ENCODE measurements at places on chromosomes 7 and 10.

GRCh38 chr10:75283671-75284470 lies 48.1 kb upstream of the COMTD1 start:
- no peak for DNase-seq

GRCh38 chr10:44552726-44553125 lies 167.8 kb upstream of the CXCL12 start:
- no peak for DNase-seq

DNA sequence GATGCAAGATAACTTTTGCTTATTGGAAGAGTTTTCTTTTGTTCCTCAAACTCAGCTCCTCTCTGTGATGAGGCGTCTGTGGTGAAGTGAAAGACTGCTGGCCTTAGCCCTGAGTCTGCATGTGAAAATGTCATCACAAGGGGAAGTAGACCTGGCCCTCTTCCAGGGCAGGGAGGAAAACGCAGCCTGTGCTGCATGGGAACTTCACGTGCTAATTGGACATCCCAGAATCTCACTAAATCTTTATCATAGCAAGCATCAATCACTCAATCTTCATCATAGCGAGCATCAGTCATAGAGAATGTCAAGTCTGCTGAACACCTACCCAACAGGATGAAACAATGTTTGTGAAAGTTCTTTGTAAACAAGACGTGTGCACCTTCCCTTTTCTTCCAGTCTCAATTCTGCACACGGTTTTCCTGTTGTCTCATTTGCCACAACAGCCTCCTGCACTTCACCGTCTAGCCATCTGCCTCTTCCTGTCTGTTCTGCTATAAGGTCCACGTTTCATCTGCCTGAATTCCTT lies 314.6 kb downstream of the FRMD4A start:
- no peak for DNase-seq

DNA sequence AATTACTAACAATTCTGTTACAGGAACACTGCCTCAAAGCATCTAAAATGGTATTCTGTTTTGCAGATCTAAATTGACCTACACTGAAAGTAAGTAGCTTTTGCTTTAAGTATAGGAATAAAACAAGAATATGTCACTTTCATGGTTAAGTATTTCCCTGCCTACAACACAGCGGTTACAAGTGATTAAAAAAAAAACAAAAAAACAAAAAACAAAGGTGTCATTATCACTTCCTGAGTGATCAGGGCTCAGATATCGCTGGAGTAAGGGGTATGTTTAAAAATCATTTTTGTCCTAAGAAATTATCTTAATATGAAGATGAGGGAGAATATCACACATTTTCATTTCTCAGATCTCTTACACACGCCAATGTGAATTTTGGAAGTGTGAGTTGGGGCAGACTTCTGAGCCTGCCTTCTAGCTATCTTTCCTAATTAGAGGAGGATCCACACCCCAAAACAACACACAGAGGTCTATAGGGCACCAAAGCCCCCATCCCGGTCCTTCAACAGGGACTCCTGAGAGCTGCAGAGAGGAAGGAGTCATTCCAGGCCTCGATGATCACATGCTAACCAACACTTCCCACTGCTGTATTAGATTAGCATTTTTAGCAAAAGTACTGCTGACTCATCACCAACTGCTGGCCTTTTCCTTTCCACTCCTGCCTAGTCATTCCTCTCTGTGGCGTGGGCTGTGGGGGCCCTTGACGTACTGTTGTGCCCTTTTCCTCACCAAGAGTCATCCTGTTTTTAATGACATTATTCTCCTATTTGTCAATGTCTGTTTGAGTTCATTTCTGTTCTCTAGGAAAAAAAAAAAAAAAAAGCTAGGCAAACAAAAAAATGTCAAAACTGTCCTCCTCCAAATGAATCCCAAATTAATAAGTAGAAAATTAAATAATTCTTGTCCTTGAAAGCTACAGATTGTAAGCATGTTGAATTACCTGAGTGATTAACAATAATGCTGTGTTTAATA lies 31.2 kb downstream of the PRTFDC1 start:
- DNase-seq: peak; percentile 79

- DNase-seq: no peak
Measured at GRCh38 chr7:33072471-33072870, 9.9 kb upstream of the NT5C3A start.

DNA sequence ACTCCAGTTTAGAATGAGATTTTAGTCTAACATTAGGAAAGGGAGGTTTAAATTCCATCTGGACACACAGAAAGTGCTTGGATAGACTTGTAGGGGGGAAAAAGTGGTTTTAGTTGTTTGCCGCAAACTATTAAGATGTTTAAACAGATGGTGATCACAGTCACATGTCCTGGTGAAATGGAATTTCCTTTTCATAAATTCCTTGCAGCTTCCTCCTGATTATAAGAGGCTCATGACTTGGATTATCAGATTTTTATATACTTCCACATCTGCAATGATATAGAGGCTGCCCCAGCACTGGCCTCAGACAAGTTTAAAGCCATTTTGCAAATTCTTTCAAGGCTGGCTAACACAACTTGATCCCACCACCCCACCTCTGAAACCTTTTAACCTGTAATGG lies 106.4 kb upstream of the ARMC3 start:
- DNase-seq: no peak

GRCh38 chr7:101507791-101508252 lies 121.3 kb downstream of the MYL10 start:
- peak; percentile 56 for DNase-seq

- no peak for DNase-seq
Measured at GRCh38 chr7:24786941-24787340, 29.7 kb upstream of the GSDME start.

GRCh38 chr10:54159924-54160323 lies 641.1 kb downstream of the PCDH15 start:
- DNase-seq: no peak

DNA sequence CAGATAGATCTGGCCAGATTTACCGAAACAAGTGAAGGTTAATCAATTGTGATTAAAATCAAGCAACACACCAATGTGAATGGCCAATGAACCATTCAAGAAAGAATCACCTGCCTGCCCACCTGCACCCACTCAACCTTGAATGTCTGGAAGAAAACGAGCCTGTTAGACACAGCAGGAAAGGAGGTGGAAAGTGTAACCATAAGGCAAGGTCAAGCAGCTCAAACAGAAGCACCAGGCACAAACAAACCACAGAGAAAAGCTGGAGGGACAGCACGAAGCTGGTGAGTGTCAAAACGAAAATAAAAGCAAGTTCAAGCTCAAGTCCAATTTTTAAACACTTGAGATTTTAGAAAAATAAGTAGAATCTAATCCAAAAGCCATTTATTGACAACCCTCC lies 64.9 kb downstream of the STEAP1B start:
- DNase-seq: no peak

DNA sequence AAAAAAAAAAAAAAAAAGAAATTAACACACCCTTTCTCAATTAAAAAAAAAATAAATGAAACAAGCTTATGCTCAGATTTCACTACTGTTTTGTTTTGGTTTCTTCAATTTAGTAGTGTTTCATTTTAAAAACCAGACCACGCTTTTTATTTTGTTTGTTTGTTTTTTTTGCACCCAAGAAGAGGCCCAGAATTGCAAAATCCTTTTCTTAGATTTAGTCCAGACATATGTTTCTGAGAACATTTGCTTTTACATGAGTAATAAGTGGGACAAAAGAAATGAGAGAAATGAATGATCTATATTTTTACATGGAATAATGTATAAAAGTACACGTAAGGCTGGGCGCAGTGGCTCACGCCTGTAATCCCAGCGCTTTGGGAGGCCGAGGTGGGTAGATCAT lies 34.5 kb upstream of the CAMK1D start:
- DNase-seq: no peak

Data from stimulated activated effector memory CD8-positive, alpha-beta T cell treated with anti-CD3 and anti-CD28 coated beads, Interleukin-12 subunit alpha, Interleukin-12 subunit beta, amount 100 ng/mL, for 72 hours (primary cell).